Small intestine (tissue), 16 donors: ENCODE measurements at places on chromosomes 5 and 9.

DNA sequence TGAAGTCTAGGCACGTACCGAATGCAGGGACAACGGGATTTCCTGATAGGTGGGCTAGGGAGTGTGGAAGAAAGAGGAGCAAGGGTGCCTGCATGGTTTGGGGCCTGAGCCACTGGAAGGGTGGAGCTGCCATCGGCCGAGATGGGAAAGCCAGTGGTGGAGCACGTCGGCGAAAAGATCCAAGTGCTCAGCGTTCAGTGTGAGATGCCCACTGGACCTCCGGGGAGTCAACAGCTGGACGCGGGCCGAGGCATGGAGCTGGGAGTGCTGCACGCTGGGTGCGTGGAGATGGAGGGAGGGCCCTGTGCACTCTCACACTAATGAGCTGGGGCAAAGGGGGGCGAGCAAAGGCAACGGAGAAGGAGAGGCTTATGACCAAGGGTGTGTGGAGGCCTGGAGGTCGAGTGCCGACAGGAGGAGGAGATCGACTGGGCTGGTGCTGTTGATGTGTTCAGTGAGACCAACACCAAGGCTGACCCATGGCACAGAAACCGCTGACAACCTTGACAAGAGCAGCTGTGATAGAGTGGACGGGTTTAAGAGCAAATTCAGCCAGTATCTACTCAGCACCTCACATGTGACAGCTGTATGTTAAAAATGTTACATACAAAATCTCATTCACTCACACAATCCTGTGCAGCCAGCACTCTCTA lies 85.7 kb downstream of the STK10 start:
- DNase-seq, result no peak

GRCh38 chr5:60843386-60843935 lies 608 bp downstream of the ELOVL7 start:
- peak; percentile 44 for DNase-seq

GRCh38 chr9:85303757-85304134 lies 438.0 kb downstream of the AGTPBP1 start:
- DNase-seq, result no peak

DNA sequence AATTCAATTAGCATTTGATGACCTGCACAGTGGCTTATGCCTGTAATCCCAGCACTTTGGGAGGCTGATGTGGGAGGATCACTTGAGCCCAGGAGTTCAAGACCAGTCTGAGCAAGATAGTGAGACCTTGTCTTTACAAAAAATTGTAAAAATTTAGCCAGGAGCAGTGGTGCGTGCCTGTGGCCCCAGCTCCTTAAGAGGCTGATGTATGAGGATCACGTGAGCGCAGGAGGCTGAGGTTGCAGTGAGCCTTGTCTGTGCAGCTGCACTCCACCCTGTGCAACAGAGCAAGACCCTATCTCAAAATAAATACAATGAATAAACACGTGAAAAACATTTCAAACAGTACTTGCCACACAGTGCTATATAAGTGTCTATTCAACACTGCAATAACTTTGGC lies 4.2 kb downstream of the ABCA1 start:
- no peak for DNase-seq

GRCh38 chr9:33852216-33852826 lies 35.4 kb downstream of the UBE2R2 start:
- DNase-seq, result peak; percentile 72

GRCh38 chr5:20694121-20694520 lies 706.1 kb upstream of the CDH18 start:
- DNase-seq, result no peak

DNA sequence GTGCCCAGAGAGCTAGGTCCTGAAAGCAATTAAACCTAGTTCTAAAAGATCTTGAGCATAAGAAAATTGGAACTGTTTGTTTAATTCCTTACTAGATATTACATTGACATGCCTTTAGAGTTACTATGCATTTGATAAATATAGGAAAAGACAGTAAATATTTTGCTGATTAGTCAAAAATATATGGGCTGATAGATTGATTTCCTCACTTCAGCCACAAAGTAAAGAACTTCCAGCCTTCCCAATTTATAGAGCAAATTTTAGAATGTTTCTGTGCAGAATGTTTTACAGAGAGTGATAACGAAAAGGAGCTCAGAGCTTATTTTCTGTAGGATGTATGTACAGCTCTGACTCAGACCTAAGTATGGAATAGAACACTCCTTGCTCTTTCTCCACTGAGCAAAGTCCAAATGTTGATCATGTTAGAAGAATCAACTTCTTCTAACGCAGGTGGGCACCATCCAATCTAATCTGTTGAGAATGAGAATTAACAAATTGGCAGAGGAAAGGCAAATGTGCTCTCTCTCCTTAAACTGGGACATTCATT lies 72.9 kb upstream of the PAM start:
- DNase-seq, result no peak
